ENCODE measurements at places on chromosomes 7 and 10.

DNA sequence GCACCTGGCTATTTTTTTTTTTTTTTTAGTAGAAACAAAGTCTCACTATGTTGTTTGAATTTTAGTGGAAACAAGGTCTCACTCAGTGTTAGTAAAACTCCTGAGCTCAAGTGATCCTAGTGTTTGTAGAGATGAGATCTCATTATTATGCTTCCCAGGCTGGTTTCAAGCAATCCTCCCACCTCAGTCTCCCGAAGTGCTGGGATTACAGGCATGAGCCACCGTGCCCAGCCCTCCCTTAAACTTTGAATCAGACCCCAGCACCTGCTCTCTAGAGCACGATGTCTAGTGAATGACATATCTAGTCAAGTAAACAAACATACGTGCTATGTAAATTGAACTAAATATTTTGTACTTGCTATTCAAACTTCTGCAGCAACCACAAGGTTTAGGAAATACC, 105.6 kb upstream of the MYO3A start:
- DNase-seq: no peak

- DNase-seq: no peak
Measured at GRCh38 chr10:1942478-1942877, 205.2 kb upstream of the ADARB2 start.

- no peak for DNase-seq
Measured at GRCh38 chr7:111653846-111654245, 91.6 kb upstream of the IMMP2L start.

DNA sequence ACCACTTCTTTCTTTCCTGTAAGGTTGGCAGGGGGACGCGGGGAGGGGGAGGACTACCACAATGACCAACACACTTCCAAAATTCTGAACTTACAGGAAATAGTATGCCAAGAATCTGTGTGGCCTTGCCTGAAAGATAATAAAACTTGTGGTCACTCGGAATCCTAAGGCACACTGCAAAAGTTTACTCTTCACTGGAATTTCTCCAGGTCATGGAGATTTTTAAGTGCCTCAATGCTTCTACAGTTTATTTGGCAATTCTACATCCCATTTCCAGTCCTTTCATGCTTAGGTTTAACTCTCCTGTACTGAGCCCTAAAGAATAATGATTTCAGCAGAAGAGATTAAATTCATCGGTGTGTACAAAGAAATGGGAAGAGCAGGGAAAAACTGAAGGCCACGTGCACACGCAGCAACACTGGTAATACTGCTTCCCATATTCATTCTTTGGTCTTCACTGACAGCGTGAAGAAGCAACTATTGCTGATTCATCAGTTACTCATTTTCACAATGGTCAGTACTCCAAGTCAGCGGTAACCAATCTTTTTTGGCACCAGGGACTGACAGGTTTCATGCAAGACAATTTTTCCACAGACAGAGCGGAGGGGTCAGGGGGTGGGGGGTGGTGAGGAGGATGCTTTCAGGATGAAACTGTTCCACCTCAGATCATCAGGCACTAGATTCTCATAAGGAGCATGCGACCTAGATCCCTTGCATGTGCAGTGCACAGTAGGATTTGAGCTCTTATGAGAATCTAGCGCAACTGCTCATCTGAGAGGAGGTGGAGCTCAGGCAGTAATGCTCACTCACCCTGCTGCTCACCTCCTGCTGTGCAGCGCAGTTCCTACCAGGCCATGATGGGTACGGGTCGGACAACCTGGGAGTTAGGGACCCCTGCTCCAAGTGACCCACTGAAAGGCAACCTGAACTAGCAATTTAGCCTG, 9.8 kb downstream of the LARP4B start:
- DNase-seq: no peak

GRCh38 chr7:95205665-95206225, 118.6 kb downstream of the PON1 start:
- no peak for DNase-seq

DNA sequence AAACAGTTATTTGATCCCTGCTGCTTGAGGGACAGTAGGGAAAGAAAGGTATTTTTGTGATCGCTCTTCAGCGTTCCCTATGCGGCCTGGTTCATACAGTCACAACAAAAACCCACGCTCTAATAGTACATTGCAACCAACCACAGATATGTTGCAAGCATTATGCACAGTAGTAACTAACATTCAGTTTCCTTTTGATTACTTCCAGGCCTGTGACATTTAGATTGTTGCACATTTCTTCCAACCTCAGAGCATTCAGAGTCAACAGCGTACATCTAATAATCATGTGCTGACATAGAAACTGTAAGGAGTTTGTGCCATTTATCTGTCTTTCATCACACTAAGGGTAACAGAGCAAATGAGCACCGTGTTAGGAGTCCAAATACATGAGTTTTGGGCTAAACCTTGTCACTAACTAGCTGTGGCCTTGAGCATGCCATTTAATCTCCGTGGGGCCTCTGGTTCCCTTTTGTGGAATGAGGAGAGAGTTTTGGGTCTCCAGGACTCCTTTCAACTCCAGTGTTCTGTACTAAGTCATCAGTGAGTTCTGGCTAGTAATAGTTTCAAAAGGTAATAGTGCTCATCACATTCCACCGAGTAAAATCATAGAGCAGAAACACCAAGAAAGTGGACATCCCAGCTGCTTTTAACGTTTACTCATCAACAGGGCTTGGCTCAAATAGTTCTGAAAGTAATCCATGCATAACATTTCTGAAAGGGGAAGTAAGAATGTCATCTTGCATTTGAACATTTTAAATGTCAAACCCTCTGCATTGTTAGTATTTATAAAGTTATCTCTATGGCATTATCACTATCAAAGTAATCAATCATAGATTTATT, 99.0 kb upstream of the FZD1 start:
- no peak for DNase-seq

DNA sequence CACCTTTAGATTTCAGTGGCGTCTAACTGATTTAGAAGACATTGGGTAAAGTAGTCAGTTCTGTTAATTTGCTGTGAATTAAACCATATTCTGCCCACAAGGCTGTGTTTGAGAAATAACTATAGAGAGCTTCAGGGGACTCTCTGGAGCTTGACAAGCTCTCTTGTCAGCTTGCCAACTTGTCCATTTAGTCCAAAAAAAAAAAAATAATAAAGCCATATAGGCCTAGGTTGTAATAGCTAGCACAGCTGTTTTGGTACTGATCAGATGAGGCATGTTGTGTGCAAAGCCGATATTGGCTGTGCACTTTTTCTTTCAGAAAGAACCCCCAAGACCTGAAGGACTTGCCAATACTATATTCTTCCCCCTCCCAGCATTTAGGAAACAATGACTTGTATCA, 20.2 kb upstream of the ZNF282 start:
- no peak for DNase-seq

GRCh38 chr7:119706608-119707007, 566.4 kb upstream of the KCND2 start:
- no peak for DNase-seq
